ENCODE measurements at places on chromosomes 7 and 10. TPM values are rescaled to one million over a fixed set of nuclear protein-coding genes. Genes with fewer than 3 reads are reported as not detected.

Gene IKZF1
- total RNA-seq, result 0.48 TPM

Gene IFIT1B
- not detected for total RNA-seq

Gene LDB3
- 0.18 TPM for total RNA-seq

Gene LIPK
- total RNA-seq, result not detected

Gene SH2B2
- 9.4 TPM for total RNA-seq

Gene HIPK2
- total RNA-seq, result 19.0 TPM

- peak; percentile 45 for DNase-seq
- H3K4me1 ChIP-seq, result no peaks in the 10 kb centered on the region
- no peak overlapping the region for H3K27ac ChIP-seq
- H3K4me3 ChIP-seq, result no peak overlapping the region
- H3K36me3 ChIP-seq, result peaks cover 21% of the 10 kb centered on the region
Observed at GRCh38 chr7:153696242-153696641, 356.0 kb upstream of the DPP6 start.

GRCh38 chr10:80194373-80195045 is 10.8 kb downstream of the ANXA11 start:
- no peak for DNase-seq
- no peaks in the 10 kb centered on the region for H3K27me3 ChIP-seq
- no peaks in the 10 kb centered on the region for H3K4me1 ChIP-seq
- H3K36me3 ChIP-seq, result no peaks in the 10 kb centered on the region
- no peak overlapping the region for H3K27ac ChIP-seq
- no peak overlapping the region for H3K4me3 ChIP-seq

GRCh38 chr10:49008505-49009198 is 69.0 kb upstream of the LRRC18 start:
- no peaks in the 10 kb centered on the region for H3K27me3 ChIP-seq
- H3K36me3 ChIP-seq, result no peaks in the 10 kb centered on the region
- H3K4me3 ChIP-seq, result no peak overlapping the region
- no peak for DNase-seq
- H3K4me1 ChIP-seq, result no peaks in the 10 kb centered on the region

DNA sequence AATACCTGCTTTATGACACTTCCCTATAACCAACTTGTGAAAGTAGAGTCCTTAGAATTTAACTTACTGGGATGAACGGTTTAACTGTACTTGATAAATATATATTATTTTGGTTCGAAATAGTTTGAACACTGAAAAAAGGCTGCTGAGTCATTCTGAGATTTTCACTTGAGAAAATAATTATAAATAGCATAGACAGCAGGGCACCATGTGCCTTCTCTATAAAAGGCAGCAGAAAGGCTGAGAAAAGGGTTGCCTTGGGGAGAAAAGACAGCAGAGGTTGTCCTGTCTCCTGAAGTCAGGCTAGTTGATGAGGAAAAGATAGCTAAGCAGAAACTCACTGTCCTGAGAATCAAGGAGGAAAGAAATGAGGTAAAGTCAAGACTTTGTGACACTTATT is 92.4 kb downstream of the CTTNBP2 start:
- peaks cover 29% of the 10 kb centered on the region for H3K36me3 ChIP-seq
- H3K27me3 ChIP-seq, result no peaks in the 10 kb centered on the region
- no peak overlapping the region for H3K4me3 ChIP-seq
- no peak for DNase-seq

DNA sequence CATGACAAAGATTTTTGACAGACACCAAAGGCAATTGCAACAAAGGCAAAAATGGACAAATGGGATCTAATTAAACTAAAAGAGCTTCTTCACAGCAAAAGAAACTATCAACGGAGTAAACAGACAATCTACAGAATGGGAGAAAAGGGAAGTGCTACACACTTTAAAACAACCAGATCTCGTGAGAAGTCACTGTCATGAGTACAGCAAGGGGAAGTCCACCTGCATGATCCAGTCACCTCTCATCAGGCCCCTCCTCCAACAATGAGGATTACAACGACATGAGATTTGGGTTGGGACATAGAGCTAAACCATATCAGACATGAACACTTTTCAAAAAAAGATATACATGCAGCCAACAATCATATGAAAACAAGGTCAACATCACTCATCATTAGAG is 11.5 kb upstream of the PSTK start:
- no peak overlapping the region for H3K4me3 ChIP-seq
- no peak overlapping the region for H3K27ac ChIP-seq
- H3K27me3 ChIP-seq, result no peaks in the 10 kb centered on the region
- no peaks in the 10 kb centered on the region for H3K4me1 ChIP-seq

- H3K27ac ChIP-seq, result no peak overlapping the region
- H3K27me3 ChIP-seq, result no peaks in the 10 kb centered on the region
- DNase-seq, result no peak
- H3K4me3 ChIP-seq, result no peak overlapping the region
- H3K36me3 ChIP-seq, result no peaks in the 10 kb centered on the region
Observed at GRCh38 chr10:34776090-34776690, 38.9 kb downstream of the PARD3 start.

GRCh38 chr7:102935450-102936115 is 22.8 kb downstream of the LRRC17 start:
- no peaks in the 10 kb centered on the region for H3K27me3 ChIP-seq
- H3K27ac ChIP-seq, result no peak overlapping the region
- peaks cover 22% of the 10 kb centered on the region for H3K4me1 ChIP-seq

GRCh38 chr10:37839243-37839642 is 18.2 kb downstream of the ZNF248 start:
- no peak for DNase-seq
- peaks cover 76% of the 10 kb centered on the region for H3K36me3 ChIP-seq
- H3K4me1 ChIP-seq, result no peaks in the 10 kb centered on the region
- H3K4me3 ChIP-seq, result no peak overlapping the region
- H3K27me3 ChIP-seq, result no peaks in the 10 kb centered on the region

DNA sequence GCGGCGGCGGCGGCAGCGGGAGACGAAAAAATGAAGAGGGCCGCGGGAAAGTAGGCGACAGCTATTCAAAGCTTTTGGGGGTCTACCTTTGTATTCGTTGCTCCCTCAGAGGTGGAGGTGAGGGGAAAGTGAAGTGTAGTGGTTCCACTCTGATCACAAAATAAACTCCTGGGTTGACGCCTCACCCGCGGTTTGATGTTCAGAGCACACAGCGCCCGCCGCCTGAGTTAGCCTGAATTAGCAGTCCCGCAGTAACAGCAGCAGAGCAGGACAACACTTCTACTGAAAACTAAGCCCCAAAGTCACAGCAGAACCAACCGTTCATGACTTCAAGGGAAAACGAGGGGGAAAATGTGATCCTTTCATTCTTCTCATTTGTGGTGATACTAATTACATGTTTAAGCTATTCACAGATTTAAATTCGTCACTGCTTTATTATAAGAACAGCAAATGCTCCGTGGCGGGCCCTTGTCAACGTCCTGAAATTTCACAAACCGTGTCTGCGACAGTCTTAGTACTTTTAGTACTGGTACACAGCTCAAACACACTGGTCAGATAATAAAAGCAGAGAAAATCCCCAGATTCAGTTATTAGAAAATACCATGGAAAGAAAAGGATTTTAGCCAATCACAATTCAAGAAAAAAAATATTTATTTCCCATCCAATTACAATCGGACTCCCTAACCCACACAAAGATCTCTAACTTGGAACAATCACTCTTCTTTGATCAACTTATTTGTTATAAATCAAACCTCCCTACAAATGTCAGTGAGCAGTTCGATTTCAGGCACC is 563 bp upstream of the JMJD1C start:
- DNase-seq, result peak; percentile 62
- peak overlapping the region; percentile 96 for H3K4me3 ChIP-seq
- H3K27ac ChIP-seq, result no peak overlapping the region
- H3K27me3 ChIP-seq, result no peaks in the 10 kb centered on the region

- H3K4me1 ChIP-seq, result no peaks in the 10 kb centered on the region
- H3K36me3 ChIP-seq, result peaks cover 10% of the 10 kb centered on the region
- H3K27me3 ChIP-seq, result no peaks in the 10 kb centered on the region
- H3K27ac ChIP-seq, result no peak overlapping the region
- no peak for DNase-seq
Observed at GRCh38 chr10:17001961-17002749, 127.5 kb downstream of the CUBN start.

DNA sequence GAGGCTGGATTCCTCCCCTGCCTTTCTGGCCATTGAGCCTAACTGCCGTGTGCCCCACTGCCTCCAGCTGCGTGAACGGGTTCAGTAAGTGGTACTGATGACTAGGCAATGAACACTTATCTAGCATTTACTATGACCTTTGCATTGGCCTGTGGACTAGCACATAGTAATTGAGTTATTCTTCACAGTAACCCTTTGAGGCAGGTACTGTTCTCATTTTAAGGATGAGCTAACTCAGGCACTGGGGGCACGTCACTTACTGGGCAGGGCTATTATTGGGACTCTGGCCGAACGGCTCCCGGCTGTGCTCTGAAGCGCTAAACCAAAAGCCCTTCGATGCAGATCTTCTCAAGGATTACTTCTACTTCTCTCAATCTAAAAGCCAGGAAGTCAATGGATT is 38.3 kb downstream of the WIPF3 start:
- no peak overlapping the region for H3K27ac ChIP-seq
- no peak overlapping the region for H3K4me3 ChIP-seq
- no peak for DNase-seq
